GM06990 (cell line): ENCODE measurements at places on chromosomes 5 and 9.

DNA sequence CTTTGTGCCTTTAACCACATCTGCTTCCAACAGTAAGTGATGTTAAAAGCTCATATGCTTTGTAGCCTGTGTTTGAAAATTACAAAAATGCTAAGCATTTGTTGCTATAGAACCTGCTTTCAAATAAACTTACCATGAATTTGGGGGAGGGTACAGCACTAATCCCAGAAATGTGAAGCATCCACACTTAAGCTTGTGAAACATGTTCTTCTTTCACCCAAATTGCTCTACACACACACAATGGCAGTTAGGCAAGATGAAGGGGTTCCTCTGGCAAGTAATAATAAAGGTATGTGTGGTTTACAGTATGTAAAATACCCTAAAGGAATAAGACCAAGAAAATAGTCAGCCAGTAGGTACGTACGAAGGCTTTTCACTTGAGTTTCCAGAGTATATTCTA lies 165.6 kb downstream of the SMARCA2 start:
- no peak for DNase-seq

DNA sequence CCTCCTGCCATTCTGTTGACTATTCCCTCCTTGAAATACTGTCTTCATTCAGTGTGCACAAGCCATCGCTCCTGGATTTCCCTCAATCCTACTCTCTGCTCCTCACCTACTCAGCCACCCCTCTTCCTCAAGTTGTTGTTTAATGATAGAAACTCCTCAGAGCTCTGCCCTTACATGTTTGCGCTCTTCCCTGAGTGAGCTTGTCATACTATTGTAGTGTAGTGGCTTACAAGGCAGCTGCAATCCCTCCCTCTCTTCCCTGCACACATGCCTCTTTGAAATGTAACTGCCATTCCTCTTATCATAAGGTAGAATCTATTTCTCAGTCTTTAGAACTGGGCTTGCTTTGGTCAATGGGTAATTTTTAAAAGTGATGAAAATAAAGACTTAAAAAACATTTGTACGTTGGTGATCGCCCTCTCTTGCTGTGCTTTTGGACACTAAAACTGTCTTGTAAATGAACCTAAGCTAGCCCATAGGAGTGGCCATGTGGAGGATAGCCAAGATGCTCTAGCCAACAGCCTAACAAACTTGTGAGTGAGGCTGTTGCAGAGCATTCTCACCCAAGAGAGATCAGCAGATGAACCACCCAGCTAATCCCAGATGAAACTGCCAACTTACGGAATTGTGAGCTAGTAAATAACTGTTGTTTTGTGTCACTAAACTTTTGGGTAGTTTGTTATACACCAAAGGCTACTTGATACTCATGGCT lies 18.1 kb upstream of the SMAD5 start:
- DNase-seq: no peak

DNA sequence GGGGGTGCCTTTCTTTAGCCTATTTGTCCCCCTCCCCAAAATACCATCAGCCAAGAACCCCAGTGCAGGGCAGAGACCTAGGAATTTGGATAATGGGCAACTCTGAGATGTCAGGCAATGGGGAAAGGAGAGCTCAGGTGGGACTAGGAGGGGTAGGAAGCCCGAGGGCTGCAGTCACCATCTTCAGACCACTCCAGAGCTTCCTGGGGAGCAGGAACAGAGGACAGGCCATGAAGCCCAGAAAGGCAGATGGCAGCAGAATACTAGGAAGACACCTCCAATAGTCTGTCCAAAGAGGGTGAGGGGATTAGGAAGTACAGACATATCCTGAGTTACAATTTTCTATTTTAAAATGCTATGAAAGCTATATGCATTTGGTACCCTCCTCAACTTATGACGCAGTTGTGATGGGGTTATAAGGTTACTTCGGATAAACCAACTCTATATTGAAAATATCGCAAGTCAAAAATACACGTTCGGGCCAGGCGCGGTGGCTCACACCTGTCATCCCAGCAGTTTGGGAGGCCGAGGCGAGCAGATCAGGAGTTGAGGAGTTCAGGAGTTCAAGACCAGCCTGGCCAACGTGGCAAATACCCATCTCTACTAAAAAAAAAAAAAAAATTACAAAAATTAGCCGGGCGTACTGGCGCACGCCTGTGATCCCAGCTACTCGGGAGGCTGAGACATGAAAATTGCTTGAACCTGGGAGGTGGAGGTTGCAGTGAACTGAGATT lies 34.6 kb upstream of the IL17B start:
- DNase-seq: no peak

DNA sequence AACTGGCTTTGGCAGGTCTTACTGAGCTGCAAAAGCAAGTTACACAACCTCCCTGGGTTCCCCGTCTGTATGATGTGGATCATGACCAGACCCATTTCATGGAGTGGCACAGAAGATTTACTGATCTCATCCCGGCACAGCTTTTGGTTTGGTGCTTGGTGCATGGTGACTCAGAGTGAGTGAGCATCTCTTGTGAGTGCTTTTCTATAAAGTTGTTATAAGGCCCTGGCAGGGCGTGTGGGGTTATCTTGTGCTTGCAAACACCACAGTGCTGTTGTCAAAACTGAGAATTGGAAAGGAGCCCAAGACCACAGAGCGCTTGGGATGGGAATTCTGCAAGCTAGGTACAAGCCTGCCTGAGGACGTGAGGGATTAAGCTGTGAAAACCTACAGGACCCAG lies 425.2 kb downstream of the GADD45G start:
- DNase-seq: no peak

- no peak for DNase-seq
Measured at GRCh38 chr9:72271613-72272478, 93.2 kb downstream of the ZFAND5 start.

GRCh38 chr9:4573634-4574389 lies 83.5 kb downstream of the SLC1A1 start:
- DNase-seq: no peak

- no peak for DNase-seq
Measured at GRCh38 chr5:56024810-56025150, 30.0 kb upstream of the IL6ST start.

- DNase-seq: peak; percentile 37
Measured at GRCh38 chr5:115180165-115180709, 10.5 kb upstream of the TRIM36 start.

GRCh38 chr5:92998456-92998855 lies 582.6 kb downstream of the NR2F1-AS1 start:
- no peak for DNase-seq

DNA sequence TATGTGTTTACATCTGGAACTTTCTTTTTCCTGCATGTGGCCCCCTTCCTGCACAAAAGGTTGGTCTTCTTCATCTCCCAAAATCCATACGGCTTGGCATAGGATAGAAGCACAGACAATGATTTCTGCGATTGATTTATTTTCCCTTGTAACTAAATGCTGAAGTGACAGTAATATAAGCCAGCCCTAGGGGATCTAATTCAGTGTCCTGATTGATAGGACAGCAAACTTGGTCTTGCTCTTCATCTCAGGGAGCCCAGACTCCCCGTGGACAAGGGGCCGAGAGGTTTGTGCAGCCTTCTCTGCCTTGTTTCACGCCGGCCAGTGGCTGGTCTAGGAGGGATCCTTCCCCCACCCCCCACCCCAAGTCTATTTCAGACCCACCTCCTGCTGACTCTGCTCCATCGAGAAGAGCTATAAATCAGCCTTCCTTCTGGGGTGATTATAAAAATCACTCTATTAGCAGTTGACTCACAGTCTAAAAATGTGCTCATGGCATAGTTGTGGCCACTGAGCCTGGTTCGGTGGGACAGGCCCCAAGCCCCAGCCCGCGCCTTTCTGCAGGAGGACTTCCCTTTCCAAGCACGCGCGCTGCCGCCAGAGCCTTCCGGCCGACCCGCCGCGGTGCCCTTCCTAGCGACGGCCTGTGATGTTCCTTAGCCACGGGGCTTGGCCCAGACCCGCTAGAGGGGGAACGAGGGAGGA lies 89.8 kb upstream of the COL5A1 start:
- no peak for DNase-seq

DNA sequence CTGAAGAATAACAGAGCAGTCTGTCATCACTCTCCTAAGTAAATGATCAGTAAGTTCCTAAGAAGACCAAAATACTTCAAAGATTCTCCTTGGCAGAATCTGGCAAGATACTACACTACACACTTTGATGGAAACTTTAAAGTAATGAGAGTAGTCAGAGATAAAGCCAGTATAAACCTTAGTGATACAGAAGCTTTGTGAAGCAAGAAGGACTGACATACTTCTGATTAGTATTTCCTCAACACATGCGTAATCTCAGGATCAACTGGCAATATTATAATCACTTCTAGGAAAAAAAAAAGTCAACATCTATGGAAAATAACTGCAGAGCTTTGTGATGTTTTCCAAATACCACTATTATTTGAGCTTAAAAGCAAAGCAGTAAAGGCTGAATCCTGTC lies 34.0 kb upstream of the ADAMTS19 start:
- no peak for DNase-seq

DNA sequence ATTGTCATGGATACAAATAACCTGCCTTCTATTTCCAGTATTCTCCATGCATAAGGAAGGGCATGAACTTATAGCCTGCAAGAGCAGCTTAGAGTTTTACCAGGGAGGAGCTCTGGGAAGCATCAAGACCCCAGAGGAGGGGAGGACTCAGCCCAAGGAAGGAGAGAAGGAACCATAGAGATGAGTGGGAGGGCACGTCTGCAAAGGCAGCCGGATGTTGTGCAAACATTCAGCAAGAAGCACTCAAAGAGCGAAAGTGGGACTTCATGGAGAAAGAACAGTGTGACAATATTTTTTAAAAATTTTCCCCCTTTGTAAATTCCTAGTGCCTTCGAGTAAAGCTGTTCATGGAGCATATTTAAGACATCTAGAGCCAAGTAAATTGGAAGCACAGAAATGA lies 270.1 kb upstream of the PTGER4 start:
- DNase-seq: no peak

DNA sequence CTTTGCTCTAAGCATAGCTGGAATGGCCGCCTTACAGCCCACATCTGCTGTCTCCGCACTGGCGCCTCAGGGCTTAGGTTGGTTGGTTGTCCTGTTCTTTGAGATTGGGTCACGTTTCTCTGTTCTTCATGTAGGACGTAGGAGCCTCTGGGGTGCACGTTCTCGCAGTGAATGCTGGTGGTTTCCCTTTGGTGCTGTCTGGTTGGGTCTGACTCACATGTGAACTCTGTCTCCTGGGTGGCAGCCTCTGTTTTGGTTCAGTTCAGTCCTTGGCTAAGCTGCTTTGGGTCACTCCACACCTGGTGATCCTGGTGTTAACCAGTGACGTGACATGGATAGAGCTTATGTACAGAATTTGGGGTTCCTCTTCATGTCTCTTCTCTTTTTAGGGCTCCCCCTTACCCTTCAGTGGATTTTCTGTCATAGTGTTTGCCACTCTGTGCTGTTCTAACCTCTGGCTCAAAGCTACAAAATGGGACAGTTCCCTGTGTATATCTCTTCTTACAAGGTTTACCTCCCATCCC lies 12.6 kb upstream of the LPCAT1 start:
- DNase-seq: peak; percentile 48

DNA sequence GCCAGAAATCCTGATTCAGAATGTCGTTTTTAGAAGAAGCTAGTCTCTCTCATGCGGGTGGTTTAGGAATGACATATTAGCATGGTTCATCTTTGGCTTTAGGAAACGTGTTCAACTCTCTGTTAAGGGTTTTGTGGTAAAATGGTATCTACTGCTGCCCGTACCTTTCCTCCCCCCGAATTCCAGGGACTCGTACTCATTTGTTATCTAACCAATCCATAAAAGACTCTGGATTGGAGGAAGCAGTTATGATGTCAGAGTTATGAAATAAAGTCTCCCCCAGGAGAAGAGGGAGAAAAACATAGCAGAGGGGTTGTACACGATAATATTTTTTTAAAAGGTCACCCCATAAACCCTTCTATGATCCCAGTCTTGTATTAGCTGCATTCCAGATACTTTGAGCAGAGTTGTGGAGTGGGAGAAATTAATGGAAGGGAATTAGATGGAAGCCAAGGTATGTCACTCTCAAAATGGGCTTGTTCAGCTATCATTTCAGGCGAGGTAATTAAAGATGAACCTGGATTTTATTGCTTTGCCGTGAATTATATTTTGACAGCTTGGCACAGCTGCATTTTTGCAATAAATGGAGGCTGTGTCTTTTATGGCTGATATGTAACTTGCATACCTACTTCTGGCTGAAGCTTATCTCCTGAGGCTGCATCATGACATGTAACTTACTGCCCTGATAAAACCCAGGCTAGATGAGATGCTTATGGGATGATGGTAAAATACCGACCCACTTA lies 31.3 kb downstream of the RAI14 start:
- no peak for DNase-seq

DNA sequence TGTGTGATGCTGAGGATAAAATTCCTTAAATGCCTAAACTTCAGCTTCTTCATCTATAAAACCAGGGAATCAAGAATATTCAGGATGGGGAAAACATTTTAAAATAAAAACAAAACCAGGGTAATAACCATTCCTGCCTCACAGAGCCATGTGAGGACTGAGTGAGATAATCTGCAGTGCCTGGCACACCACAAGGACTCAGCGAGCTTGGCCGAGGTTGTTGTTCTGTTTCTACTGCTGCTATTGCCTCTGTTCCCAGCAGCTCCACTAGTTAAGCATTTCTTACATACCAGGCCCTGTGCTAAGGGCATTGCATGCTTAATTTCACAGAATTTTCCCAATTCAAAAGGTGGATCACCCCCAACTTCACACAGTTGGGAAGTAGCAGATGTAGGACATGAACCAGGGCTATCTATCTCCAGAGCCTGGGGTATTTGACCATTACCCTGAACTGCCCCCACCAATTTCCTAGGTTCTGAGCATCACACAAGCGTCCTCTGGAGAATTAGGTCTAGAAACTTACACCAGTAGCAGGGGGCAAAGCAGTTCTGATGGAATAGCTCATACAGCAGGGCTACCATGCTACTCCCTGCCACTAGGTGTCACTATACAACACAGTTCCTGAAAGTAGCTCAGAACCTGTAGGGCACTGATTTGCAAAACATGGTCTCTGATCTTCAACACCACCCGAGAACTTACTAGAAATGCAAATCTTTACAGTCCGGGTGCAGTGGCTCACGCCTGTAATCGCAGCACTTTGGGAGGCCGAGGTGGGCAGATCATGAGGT lies 74.3 kb downstream of the LRSAM1 start:
- no peak for DNase-seq

GRCh38 chr5:141811287-141812155 lies 66.7 kb downstream of the PCDH1 start:
- DNase-seq: no peak

GRCh38 chr9:115625251-115625650 lies 507.3 kb upstream of the TNC start:
- DNase-seq: no peak

- DNase-seq: no peak
Measured at GRCh38 chr9:97186493-97186892, 121.0 kb upstream of the CCDC180 start.

- DNase-seq: peak; percentile 11
Measured at GRCh38 chr5:67350618-67351201, 154.1 kb upstream of the CD180 start.

DNA sequence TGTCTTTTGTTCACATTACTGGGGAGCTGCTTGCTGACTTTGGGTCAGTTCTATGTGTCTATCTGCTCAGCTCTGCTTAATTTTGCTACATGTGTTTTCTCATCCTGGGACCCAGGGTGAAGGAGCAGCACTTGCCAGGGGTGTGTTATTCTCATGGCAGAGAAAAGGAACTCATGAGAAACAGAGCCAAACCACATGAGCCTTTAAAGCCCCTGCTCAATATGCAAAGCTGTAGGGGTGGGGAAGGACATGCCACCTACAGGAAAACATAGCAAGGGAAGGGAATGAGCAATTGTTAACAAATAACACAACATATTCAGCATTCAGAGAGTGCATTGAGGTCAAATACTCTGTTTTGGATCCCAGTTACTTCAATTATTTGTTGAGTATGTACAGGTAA lies 290.9 kb downstream of the CDK5RAP2 start:
- no peak for DNase-seq
